GDM1 (cell line): ENCODE measurements at places on chromosomes 12 and 14.

DNA sequence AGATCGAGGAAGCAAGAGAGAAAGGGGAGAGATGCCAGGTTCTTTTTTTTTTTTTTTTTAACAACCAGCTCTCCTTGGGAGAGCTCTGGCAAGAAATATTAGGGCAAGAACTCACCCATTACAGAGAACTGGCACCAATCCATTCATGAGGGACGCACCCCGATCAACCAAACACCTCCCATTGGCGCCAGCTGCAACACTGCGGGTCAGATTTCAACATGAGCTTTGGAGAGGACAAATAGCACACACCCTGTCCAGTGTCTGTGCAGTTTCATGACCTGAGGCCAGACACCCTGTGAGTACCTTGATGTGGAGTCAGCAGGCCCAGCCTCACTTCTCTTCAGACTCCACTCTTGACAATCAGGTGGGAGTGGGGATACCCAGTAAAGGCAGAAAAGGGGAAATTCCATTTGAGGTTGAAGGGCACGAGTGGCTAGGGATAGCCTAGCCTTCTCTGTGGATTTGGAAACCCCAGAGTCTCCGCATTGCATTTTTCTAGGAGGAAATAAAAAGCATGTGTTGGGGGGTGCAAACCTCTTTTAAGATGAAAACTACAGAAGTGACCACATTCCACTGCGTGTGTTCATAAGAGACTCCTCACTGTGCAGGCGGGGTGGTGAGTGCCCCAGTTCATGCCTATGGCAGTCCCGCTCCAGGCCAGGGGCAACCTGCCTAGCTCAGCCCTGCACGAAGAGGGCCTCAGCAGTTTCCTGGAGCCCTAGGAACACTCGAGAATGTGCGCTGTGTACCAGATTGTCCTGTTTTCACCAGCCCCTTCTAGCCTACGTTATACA, 42.4 kb upstream of the GPATCH2L start:
- no peak for DNase-seq

- no peak for DNase-seq
Observed at GRCh38 chr14:70955543-70956480, 48.6 kb downstream of the PCNX1 start.

DNA sequence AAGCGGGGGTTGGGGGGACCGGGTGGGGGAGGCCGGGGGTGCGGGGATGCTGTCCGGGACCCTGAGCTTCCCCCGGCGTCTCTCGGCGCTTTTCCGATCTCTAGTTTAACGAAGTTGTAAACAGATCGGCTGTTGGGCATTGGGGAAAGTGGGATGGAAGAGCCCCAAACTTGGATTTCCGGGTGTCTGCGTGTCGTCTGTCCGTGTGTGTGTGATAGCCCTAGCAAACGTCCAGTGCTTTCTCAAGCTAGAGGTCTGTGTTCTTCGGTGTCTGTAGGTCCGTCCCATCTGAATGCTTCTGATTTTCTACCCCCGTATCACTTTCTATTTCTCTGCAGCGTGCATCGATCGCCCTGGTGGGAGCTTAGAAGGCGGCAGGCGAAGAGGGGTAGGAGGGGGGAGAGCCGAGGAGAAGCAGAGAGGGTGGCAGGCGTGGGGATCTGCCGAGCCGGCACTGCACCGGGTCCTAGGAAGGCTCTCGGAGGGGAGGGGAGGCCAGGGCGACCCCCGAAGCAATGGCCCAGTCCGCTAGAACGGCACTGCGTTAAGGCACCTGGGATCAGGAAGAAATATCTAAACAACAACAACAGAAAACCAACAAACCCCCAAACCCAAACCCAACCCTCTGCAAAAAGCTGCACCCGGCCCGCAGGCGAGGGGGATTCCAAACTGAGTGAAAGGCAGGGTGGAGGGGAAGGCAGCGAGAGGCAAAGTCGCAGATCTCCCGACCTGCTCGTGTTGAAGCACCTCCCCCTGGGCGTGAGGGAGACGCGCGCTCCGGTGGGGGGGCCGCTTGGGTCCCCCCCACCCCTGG, 1.0 kb downstream of the KCNA1 start:
- no peak for DNase-seq

DNA sequence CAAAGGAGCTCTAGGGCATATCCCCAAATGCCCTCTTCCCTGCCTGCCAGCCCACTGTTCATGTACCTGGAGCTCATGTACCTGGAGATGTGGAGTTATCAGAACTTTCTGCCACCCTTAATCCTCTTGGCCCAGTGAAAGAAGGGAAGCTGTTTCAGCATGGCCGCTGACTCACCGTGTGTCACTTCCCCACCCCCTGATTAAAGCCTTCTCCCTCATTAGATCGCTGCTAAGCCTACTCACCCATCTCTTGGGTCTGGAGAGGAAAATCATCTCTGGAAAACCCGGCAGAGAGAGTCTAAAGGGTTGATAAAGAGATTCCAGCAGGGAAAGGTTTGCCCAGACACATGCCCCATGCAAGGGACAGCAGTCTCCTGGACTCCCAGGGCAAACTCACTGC, 4.5 kb upstream of the LTBP2 start:
- DNase-seq, result peak; percentile 15

DNA sequence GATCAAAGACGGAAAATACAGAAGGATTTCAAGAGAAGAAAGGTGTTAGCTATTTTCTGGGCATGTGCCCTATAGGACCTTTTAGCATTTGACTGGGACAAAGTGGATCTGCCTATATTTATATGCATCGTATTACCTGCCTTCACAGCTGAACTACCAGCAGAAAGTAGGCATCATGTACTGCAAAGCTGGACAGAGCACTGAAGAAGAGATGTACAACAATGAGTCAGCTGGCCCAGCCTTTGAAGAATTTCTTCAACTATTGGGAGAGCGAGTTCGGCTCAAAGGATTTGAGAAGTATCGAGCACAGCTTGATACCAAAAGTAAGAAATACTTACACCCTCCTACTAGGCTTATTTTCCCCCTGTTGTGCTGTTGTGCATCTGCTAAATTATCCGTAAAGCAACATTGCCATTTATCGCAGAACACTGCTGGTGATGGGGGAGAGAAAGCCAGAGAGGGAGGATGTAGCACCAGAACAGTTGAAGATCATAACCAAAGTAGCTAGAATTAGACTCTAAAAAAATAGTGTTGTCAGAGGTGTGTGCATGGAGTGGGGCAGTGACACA, 282.0 kb upstream of the RGS6 start:
- no peak for DNase-seq

GRCh38 chr14:95523051-95523814, 6.8 kb upstream of the SYNE3 start:
- DNase-seq, result no peak

GRCh38 chr14:64728856-64729255, 24.6 kb downstream of the PLEKHG3 start:
- DNase-seq, result no peak

DNA sequence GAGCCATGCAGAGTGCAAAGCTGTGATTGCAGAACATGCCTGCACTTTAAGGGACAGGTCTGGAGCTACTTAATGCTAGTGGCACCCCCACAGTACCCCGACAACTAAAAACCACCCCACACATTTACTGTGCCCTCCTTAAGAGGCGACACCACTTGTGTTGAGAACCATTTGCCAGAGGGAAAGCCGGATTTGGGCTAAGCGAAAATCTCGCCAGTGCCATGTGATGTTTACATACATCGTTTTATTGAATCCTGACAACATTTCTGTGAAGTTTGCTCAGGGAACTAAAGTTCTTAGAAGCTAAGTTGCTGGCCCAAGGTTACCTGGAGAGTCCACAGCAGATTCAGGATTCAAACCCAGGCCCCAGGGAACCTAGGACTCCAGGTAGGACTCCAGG, 119.0 kb upstream of the FKBP4 start:
- DNase-seq, result no peak

DNA sequence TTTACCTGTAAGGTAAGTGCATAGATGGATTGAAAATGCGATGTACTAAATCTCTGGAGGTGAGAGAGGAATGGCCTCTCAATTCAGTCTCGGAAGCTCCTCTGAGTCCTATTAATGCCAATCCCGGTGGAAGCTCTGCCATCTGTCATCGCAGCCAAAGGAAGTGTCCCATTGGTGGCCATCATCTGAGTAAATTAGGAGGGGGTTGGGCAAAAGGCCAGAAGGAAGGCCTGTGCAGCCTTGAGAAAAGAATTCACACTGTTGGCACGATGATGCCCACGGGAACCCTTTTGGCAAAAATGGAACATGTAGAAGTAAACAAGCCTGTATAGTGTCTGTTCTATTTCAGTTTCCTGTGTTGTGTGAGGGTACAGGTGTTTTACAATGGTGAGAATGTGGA, 494.8 kb downstream of the NELL2 start:
- no peak for DNase-seq

DNA sequence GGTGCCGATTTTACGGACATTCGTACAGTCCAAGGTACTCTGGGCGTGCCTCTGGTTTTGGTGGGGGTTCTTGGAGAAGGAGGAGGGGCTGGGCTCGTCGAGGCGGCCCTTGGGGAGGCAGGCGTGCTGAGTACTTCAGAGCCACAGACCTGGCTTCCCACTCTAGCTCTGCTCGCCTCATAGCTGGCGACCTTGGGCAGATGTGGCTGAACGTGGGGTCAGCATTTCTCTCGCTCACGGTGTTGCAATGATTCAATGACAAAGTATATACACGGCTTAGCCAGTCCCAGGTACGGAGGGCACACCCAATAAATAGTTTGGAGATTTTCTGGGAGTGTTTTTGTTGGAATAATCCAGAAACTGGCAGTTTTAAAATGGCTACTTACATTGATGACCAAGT, 75.1 kb downstream of the FOXN4 start:
- no peak for DNase-seq

- no peak for DNase-seq
Observed at GRCh38 chr12:132729541-132730320, 19.1 kb downstream of the PGAM5 start.

GRCh38 chr12:113663396-113663795, 191.7 kb upstream of the LHX5 start:
- DNase-seq, result no peak

- no peak for DNase-seq
Observed at GRCh38 chr14:22558221-22558913, 30.7 kb downstream of the DAD1 start.

DNA sequence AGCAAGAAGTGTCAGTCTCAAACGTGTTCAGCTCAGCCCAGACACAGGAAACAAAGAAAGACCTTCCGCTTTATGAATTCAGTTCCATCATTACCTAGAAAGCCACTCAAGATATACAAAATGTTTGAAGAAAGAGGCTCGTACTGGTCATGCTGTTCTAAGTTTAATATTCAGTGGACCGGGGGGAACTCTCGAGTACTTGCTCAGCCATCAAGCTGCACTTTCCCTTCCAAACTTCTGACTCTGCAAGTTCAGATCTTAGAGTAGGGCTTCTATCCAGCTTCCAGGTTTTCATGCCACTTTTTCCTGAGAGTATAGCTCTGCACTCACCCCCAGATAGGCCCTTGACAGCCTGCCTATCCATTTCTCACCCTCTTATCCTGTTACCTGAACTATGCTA, 62.8 kb upstream of the OSBPL8 start:
- DNase-seq, result no peak

DNA sequence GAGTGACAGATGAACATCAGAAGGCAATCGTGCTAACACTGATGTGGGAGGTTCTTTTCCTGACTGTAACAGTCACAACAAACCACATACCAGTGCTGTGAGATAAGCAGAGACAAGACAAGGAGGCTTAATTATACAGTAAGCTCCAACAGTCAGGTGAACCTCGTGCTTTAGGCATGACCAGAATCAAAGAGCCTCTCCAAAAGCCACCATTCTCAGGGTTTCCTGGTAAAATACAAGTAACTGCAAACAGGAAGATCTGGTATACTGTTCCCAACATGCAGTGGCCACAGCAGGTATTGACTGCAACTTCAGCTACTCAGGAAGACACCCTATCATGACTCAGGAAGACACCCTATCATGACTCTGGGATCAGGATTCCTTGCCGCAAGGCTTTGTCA, 47.3 kb upstream of the GTF2A1 start:
- no peak for DNase-seq

DNA sequence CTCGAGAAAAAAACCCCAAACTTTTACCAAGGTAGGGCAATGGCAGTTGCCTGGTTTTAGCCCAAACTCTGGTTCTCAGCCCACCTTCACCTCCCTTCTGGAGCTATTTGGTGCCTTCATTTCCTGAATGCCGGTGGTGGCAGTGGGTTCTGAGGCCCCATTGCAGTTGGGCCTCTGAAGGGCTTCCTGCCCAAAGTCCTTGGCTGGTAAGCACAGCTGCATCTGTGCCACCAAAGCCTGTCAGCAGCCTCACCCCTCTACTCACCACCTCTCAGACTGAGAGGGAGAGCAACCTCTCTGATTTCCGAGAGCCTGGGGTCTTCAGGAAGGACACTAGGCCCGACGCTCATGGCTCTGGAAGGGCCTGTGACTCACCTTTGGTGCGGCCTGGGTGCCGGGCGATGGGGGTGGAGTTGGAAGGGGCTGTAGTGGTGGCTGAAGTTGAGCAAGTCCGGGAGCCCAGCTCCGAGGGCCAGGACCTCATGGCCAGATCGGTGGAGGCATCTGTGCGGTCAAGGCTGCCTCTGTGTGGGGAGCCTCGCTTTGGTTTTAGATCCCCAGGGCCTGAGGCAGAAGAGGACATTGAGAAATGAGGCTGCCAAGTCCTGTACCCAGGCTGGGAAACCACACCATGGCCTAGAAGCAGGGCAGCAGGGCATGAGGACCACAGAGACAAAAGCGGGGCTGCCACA, 38.6 kb upstream of the GPR68 start:
- no peak for DNase-seq
